ENCODE measurements at places on chromosomes 1 and 21.

DNA sequence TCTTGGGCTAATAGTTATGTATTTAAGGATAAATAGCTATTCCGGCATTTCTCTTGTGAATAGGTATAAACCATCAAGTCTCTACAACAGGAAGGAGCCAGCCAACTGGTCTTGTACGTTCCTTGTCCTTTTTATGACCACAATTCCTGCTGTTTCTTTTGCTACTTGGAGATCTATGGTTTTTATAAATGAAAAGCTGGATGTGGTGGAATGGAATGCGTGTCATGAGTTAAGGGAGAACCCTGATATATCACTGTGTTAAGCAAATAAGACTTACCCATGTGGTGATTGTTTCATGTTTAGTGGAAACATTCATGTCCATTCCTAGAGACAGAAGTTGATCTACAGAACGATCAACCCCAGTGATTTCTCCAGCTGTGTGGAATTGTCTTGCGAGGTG lies 282.1 kb downstream of the RPS6KC1 start:
- no peak for DNase-seq

DNA sequence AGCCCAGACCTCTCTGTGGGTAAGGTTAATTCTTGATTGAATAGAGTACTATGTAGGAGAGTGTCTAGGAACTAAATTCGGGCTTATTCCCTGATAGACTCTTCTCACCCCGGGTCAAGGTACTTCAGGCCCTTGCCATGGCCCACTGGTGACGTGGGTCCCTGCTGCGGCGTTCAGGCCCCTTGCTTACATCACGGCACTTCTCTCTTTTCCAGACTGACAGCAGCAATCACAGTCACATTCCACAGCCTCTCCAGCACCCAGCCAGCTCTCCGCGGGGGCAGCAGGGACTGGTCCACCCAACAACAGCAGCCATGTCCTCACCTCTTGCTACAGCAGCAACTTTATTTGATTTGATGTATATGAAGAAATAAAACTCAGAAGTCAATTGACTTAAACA lies 401.2 kb upstream of the VAMP3 start:
- no peak for DNase-seq

DNA sequence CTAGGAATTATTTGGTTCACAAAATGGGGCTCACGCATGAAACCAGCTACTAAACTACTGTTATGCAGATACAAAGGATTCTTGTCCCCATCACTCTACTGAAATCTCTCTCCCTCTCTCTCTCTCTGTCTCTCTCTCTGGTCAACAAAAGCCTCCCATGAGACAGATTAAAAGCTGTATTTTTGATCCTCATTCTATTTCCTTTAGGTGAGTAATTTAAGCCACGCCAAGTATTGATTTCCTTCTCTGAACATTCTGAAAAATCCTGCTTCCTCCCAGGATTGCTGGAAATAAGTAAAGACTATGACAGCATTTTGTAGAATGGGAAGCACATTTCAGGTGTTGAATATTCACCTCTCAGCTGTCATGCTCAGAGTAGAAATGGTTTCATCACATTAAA lies 43.7 kb downstream of the PRDX6 start:
- no peak for DNase-seq

- DNase-seq: no peak
These were observed 189.1 kb upstream of the POU3F1 start for GRCh38 chr1:38235705-38236104.

- no peak for DNase-seq
These were observed 59.6 kb downstream of the HSF2BP start for GRCh38 chr21:43599728-43600127.

DNA sequence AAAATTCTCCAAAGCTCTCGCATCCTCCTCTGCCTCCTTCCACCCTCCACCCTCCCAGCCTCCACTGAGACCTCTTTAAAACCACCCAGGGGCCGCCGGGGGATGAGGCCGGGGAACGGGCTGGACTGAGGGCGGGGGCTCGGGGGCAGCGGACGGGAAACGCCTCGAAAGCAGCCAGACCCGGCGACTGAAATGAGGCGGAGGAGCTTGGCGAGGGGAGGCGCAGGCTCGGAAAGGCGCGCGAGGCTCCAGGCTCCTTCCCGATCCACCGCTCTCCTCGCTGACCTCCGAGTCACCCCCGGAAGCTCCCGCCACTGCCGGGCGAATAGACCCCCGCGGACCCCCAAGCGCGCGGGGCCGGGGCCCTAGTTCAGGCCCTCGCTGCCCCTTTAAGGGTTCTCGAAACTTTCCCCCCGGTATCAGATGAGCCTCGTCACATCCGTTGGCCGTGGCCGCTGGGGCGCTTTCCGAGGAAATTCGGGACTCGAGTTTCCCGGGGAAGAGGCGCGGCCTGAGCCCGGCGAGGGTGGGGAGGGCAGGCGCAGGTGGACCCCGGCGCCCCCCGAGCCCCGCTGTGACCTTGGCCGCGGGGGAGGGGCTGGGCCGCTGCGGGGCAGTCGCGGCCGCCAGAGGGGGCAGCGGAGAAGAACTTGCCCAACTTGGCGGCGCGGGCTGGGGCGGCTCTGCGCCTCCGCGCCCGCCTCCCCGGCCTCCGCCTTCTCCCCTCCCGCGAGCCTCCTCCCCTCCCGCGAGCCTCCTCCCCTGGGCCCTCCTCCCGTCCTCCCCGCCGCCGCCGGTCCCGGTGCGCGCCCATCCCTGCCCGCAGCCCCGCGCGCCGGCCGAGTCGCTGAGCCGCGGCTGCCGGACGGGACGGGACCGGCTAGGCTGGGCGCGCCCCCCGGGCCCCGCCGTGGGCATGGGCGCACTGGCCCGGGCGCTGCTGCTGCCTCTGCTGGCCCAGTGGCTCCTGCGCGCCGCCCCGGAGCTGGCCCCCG lies at the start of gene BACE2:
Gene BACE2, plus strand, starts transcription at position 813 of the 995 bp plus-strand sequence. Its CDS starts 104 bp downstream, at position 917.
- DNase-seq: peak; percentile 73
